ENCODE measurements at places on chromosomes 3 and 15.

DNA sequence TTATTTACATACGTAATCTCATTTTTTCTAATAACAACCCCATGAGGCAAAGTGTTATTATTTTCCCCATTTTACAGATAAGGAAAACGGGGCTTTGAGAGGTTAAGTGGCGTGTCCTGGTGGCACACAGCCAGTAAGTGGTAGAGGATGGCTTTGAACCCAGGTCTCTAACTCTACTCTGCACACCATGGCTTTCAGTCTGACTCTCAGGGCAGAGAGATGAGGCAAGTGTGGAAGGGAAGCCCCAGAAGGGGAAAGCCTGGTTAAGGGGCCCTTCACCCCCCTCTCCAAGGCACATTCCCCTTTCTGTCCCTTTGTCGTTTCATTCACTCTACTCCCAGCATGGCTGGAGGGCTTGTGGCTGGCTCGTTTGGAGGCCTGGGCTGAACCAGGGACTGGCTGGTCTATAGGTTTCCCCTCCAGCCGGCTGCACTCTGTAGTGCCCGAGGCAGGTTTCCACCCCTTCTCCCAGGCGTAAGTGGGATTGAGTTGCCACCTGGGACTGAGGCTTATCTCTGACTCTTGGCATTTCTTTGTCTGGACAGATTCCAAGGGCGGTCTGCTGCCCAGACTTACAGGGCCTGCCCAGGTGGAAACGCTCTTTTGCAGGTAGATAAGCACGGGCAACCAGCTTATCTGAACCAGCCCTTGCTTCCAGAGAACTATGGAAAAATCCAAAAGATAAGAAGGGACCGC, 12.1 kb downstream of the SEMA4B start:
- DNase-seq: no peak

DNA sequence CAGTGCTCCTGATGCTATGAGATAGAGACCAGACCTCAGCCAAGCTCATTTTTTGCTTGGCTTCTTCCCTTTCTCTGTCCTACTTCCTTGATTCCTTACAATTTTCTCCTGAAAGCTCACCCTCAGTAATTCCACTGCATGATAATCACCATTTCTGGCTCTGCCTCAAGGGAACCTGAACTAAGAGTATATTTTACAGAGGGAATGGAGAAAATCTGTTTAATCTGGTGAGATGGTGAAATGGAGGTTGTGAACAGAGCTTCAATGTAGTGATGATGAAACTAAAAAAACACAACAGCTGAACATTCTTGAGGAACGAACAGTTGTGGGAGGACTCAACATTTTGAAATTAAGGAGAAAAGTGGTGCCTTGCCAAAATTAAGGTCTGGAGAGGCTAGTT, 16.3 kb downstream of the HHLA2 start:
- no peak for DNase-seq

- DNase-seq: peak; percentile 34
Observed at GRCh38 chr3:8741581-8742261, 8.1 kb downstream of the CAV3 start.

- DNase-seq: no peak
Observed at GRCh38 chr15:77631745-77632533, 773 bp downstream of the LINGO1 start.

DNA sequence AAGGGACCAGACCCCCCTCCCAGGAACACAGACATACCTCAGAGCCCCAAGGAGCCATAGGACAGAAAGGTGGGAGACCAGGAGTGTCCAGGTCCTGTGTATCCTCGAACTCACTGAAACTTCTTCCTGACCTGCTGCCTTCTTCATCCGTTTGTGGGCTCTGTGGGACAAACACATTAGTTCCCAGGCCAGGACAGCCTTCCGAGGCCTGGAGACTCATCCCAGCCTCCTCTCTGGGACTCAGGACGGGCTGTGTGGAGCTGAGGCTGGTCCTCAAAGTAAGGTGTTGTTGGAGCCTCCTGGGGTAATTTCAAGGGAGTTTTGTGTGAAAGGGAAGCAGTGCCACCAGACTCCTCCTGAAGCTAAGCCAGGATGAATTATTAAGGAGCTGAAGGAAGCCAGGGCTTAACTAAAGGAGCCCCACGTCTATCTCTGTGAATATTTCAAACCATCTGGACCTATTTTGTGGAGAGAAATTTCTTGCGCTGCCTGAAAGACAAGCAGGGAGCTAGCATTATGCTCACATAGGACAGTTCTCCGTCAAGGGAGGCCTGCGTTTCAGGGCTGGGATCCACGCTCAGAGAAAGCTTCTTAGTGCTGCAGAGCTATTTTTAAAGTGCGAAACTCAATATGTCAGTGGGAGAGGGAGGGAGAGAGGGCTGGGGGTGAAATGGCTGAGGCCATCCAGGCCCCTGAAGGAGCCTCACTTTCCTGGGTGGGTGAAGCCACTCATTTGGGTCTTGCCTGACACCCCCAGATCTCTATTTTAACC, 29.8 kb upstream of the PLA2G4E start:
- no peak for DNase-seq

GRCh38 chr3:168796339-168796738, 700.6 kb upstream of the GOLIM4 start:
- no peak for DNase-seq

- no peak for DNase-seq
Observed at GRCh38 chr3:66394019-66394752, 106.6 kb downstream of the LRIG1 start.

DNA sequence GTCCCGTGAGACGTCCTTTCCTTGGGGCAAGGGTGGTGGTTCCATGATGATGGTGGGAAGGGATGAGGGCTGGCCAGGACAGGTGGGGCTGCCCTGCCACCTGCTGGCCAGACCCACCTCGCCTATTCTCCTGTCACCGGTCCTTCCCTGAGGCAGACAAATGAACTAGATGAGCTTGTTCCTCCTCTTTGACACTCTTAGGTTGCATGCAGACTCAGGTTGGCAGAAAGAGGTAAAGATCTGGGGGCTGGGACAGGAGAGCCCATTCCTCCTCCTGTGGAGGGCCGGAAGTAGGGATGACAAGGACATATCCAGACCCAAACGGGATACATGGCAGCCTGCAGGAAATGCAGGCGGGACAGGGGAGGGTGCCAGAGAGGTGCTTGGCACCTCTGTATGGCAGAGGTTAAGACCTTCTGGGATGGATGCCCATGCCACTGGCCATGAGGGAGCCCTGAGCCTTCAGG, 38.6 kb downstream of the ACSBG1 start:
- no peak for DNase-seq

GRCh38 chr15:85839643-85840042, 44.9 kb upstream of the KLHL25 start:
- no peak for DNase-seq

GRCh38 chr3:119663885-119664284, 3.5 kb upstream of the POPDC2 start:
- no peak for DNase-seq

GRCh38 chr3:143036557-143036956, 35.2 kb downstream of the U2SURP start:
- no peak for DNase-seq

DNA sequence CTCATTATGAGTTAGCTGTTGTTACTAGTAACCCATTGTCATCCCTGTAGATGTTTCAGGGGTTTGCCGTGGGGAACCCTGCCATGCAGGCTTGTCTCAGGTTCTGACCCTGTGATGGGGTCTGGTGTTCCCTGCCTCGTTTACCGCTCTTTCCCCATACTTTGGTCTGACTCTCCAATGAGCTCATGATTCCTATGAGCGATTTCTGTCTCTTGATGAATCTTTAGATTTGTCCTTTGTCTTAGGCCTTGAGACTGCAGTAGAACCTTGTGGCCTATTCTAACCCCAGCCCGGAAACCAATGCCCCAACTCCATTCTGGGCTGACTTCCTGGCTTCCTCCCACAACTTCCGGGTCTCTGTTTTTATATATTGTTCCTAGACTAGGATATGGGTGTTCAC, 11.3 kb upstream of the IQGAP1 start:
- DNase-seq: no peak

DNA sequence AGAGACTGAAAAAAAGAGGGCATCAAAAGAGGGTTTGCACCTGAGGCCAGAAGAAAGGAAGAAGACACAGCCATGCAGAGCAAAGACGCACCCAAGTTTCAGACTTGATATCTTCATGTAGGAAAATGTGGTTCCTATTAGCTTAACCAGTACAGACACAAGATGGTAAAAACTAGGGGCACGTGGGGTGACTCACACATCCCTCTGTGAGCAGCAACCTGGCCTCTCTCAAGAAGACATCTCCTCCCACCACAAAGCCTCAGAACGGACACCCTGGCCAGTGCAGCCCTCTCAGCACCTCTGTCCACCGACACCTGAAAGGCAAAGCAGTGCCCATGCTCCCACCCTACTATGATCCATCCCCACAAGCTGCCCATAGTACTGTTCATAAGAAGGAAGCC, 33.3 kb downstream of the GLB1 start:
- DNase-seq: peak; percentile 32

DNA sequence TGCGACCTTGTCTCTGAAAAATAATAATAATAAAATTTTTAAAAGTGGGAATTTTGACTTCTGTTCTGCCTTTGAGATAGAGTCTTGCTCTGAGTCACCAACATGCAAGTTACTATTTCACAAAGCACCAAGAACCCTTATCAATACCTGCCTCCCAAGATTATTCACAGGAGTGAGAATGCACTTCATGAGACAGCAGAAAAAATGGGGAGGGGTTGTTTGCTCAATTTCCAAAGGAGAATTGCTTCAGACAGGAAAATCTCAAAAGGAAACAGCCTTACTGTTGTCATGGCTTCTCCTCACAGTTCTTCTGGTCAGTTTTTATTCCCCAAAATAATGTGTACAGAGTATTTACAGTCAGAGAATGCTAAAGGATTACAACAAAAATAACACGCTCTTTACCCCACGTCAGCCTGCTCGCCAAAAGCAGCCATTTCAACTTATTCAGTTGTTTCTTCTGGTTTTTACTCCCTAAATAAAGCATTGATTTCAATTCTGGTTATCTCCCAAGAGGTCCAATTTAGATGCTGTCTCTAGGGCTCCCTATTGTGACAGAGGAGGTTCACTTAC, 89.0 kb downstream of the PPCDC start:
- DNase-seq: no peak

DNA sequence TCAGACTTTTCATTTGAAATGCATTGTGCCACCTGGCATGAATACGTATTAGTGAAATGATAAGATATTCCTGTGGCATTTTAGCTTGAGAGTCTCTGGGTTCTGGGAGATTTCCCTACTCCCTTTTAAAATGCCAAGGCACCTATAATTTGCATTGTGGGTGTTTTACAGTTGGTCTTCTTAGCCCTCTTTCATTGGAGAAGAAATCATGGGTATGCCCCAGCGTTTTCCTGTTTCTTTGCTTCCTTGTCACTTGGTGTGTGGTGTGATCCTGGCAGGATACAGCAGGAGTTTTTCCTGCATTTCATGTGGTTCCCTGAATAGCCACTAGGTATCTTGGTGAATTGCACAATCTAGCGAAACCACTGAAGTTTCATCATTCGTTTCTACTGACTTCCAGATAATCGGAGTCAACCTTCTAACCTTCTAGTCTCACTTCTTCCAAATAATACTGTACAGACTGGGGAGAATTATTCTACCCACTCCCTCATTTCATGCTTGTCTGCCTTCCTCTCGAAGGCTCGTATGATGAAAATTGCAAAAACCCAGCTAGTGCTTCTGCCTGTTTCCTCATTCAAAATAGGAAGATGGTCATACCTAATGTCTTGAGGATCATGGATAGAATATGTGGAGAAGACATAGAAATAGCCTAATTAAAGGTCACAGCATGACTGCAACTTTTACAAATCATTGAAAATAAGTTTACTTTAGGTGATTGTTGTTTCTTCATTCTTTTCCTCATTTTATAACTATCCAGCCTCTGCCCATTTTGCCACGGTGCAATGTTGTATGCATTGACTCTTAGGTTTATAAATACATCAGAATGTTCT, 2.6 kb downstream of the BHLHE40 start:
- DNase-seq: no peak

DNA sequence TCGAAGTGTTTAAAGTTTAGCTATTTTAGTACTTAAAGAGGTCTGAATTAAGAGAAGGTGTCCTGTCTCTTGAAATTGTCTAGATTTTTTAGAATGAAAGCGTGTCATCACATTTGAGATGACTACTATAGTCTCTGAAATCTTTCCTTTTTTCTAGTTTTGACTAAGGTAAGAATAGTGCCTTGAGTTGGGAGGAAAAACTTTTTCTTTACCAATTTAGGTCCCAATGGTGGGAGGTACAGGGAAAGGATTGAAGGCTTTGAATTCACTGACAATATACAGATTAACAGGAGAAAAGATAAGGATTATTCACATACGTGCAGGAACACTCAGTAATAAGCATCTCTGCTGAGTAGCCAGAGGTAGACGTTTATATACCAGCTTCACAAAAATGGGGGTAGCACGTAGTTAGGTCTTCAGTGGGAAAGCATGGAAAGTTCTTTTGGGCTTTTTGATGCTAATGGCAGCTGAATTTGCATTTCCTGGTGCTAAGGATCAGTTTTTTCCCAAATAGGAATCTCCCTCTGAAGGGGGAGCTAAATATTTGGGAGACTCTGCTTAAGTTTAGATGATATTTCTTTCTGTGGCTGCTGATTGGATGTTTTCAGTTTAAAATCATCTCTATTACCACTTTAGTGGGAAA, 88.1 kb downstream of the VPS8 start:
- DNase-seq: no peak

- no peak for DNase-seq
Observed at GRCh38 chr3:124529826-124530571, 200.3 kb upstream of the UMPS start.

DNA sequence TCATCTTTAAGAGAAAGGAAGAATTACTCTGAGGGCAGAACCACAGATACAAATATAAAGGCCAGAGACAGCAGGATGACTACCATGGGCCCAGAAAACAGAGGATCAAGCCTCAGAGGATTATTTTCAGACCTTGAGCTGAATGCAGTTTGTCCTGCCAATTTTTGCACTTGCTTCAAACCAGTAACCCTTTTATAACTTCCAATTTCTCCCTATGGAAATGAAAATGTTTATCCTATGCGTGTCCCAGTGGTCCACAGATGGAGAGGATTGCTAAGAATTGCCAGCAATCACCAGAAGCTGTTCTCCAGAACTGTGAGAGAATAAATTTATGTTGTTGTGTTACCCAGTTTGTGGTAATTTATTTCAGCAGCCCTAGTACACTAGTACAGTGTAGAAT, 26.4 kb upstream of the MME start:
- DNase-seq: no peak

GRCh38 chr3:184419171-184419570, 39.3 kb downstream of the CHRD start:
- DNase-seq: no peak
